Cardiac septum (tissue), 1 donor: ENCODE measurements at places on chromosomes 1 and 21. TPM values are rescaled to one million over a fixed set of nuclear protein-coding genes. Genes with fewer than 3 reads are reported as not detected.
A peak's percentile ranks its signal among the peaks of the same experiment; 100 is the strongest.

- no peak for DNase-seq
These were observed 7.1 kb downstream of the TCP10L start for GRCh38 chr21:32578107-32578691.

GRCh38 chr1:225737866-225738265 is 39.8 kb upstream of the SRP9 start:
- peak; percentile 20 for DNase-seq

DNA sequence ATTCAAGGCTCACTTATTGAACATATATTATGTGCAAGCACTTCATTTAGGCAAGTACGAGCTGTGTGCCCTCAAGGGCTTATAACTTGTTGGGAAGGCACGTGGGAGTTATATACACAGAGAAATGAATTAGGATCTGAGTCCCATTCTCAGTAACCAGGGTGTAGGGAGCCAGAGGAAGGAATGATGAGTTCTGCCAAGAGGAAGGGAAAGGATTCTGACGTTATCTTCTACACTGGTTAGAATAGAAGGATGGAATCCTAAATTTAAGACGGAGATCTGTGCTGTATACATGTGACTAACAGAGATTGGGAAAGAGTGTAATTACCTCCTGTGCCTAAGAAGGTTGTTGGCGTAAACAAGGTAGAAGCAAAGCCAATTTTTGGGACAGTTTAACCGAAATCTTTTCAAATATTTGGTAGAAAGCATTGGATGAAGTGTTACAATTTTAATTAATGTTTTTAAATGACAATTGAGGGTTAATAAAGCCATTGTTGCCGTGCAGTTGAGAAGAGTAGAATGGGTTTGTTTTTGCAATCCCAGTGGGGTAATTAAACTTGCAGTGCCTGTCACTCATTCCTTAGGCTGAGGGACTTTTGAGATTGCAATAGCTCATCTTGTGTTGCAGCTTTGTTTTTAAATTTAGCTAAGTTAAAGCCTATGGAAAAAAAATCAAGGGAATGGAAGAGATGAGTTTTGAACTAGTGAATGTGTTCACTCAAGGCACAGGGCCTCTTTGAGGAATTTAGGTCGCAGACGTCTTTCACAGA is 177.2 kb downstream of the NFIA start:
- DNase-seq, result no peak

- no peak for DNase-seq
These were observed 37.8 kb upstream of the NEK2 start for GRCh38 chr1:211713231-211713630.

DNA sequence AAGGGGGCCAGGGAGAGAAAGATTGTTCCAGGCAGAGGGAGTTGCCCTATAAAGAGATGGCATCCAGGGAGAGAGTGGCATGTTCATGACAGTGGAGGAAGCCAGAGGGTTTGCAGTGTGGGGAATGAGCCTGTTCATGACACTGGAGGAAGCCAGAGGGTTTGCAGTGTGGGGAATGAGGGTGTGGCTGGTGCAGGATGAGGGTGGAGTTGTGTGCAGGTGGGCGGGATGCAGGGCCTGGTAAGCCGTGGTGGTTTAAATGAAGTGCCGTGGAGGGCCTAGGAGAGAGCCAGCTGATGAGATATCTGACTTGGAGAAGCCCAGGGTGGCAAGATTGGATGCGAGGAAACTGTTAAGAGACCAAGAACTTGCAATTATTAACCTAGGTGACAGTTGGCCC is 131.8 kb downstream of the CAMTA1 start:
- DNase-seq, result no peak

DNA sequence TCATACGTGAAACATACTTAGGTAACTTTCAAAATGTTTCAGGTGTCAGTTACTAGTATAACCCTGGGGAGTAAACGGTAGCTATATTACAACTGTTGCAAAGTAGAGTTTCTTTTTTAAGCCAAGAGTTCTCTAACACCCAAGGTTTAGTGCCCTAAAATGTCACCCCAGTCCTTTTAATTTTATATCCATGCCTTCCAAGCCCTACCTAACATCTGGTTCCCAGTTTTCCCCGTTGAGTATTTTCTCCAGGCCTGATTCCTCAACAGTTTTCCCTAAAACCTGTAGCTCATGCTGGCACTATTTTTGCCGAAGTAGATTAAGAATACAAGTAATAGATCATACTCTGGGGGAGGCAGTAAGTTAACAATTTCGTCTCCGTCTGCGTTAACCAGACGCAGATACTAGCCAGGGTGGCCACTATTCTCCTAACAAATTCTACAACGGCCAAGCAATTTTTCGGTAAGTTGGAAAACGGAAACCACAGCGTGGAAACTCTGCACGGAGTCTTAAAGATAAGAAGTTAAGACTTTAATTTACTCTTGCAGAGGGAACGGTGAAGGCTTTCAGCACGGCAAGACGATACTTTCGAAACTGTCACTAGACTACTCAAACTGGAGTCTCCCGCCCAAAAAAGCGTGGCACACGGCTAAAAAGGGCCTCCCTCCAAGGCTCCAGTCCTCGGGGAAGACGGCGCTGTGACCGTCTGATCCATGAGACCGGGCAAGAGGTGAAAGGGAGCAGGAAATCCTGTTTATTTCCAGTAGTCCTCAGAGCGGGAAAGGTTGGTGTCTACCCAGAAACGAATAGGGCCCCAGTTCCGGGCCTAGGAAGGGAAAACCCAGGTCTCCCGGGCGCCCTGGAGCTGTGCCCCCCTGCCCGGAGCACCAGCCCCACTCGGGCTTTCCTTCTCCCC is 945 bp downstream of the SRSF4 start:
- peak; percentile 78 for DNase-seq

DNA sequence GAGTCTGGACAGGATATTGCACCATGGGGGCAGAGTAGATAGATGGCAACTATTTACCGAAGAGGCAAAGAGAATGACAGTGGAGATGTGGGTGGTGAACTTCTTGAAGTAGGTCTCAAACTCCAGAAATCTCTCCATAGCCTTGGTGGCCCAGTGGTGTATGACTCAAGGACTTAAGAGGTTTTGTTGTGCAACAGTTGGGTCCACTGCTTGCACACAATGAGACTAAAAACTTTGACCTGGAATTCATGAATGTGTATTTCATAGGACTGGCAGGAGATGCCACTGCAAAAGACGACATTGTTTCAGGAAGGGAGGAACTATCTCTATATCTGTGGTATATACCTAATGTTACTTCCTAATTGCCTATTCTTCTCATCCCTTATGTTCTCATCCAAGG is 75.9 kb downstream of the ZSCAN20 start:
- no peak for DNase-seq

DNA sequence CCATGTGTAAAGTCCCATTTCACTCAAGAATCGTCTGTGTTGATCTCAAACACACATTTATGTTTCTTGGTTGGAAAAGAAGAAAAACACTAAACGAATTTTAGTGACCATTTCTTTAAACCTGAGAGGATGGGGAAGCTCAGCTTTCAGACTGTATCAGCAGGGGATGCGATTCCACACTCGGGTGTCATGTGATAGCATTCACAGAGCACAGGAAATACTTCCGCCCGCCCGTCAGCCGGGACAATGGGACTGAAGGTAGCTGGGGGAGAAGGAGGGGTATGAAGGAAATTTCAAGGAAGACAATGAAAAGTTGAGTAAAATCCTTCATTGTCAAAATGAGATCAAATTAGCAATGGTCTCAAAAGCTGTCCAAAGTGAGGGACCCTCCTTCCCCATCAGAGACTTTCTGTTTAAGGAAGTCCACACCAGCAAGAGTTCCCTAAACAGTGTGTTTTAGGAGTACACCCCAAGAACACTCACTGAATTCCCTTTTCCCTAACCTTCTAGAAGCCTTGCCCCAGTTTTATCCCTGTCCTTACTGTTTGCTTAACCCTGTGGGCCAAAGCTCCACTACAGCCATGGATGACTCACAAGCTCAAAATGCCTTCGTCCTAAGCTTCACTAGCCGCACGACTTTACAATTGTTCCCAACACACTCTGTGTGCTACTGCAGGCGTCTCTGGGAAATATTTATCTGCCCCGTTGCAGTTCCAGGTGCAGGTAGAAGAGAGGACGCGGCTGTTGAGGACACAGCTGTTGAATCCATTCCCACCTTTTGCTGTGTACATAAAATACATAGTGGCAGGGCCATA is 51.4 kb upstream of the SIM2 start:
- DNase-seq, result no peak

GRCh38 chr1:152928671-152929070 is 18.3 kb upstream of the SPRR5 start:
- no peak for DNase-seq

GRCh38 chr1:5994713-5995621 is 2.7 kb upstream of the NPHP4 start:
- peak; percentile 73 for DNase-seq

DNA sequence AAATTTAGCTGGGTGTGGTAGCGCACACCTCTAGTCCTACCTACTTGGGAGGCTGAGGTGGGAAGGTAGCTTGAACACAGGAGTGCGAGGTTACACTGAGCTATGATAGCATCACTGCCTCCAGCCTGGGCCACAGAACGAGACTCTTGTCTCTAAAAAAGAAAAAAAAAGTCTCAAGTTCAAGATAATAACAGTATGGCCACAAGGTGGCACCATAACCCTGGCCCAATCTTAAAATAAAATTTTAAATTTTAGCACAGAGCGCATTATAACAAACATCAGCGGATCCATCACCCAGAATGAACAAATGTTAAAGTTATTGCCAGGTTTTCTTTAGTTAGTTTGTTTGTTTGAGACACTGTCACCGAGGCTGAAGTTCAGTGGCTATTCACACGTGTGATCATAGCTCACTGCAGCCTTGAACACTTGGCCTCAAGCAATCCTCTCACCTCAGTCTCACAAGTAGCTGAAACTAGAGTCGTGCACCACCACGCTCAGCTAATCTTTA is 2.9 kb upstream of the HTR6 start:
- DNase-seq, result no peak

- no peak for DNase-seq
These were observed 94.7 kb downstream of the ATP1B1 start for GRCh38 chr1:169201084-169201619.

GRCh38 chr1:15866721-15867201 is 19.3 kb downstream of the SPEN start:
- DNase-seq, result no peak

- no peak for DNase-seq
These were observed 1.1 kb downstream of the KCNH1 start for GRCh38 chr1:211132721-211133392.

DNA sequence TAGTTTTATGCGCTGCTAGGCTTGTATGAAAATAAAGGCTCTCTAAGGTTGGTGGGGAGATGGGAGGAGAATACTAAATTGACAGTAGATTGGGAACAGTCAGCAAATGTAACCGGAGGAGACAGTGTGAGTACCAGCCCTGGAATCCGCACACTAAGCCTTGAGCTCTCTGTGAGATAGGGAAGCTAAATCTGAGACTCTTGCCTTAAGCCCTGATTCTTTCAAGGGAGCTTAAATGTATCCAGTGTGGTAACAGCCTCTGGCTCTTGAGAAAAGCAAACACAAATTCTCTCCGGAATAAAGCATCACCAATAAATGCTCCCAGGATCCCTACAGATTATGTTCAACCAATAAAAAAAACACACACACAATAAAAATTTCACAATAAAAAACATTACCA is 33.0 kb upstream of the PDPN start:
- no peak for DNase-seq

- DNase-seq, result no peak
These were observed 8.8 kb upstream of the PMVK start for GRCh38 chr1:154945160-154945961.

DNA sequence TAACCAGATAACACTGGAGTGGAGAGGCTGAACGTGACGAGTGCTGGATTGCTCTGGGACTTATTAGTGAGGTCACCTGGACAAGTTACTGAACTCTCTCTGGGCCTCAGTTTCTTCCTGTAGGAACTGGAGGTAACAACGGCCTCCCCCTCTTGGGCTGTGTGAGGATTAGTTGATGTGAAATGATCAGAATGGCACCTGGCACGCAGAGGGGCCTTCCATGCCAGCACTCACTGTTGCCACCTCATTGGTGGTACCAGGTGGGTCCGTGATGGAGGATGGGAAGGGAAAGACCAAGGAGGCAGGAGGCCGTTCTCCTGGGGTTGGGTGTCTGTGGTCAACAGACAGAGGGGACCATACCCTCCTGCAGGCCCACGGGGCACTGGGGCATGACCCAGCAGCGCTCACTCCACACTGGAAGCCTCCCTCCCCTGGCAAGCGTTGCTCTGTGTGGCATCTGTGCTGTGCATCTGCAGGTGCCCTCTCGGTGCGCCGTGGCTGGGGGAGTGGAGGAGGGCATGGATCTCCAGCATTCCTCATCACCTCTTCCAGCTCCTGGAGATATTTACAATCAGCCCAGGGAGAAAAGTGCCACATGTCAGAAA is 349.5 kb upstream of the VAMP3 start:
- peak; percentile 35 for DNase-seq

- DNase-seq, result peak; percentile 62
These were observed 138.8 kb upstream of the RUNX3 start for GRCh38 chr1:25068829-25069228.

AMY2A gene
- total RNA-seq, result not detected

KCNJ15 gene
- 1.2 TPM for total RNA-seq

BCAR3 gene
- 6.9 TPM for total RNA-seq

FAM167B gene
- 5.4 TPM for total RNA-seq

TEX38 gene
- total RNA-seq, result 0.24 TPM

CCDC185 gene
- not detected for total RNA-seq

CLCA4 gene
- 0.13 TPM for total RNA-seq
